Spleen (tissue), 13 donors: ENCODE measurements at places on chromosomes 12 and 14. TPM values are rescaled to one million over a fixed set of nuclear protein-coding genes. Genes with fewer than 3 reads are reported as not detected.

USP44 gene
- 4.2 TPM for total RNA-seq

LHX5 gene
- total RNA-seq, result not detected

C14orf132 gene
- 16.4 TPM for total RNA-seq

C14orf39 gene
- not detected for total RNA-seq

RNASE7 gene
- total RNA-seq, result not detected

IGF1 gene
- total RNA-seq, result 12.2 TPM

SRRM4 gene
- not detected for total RNA-seq

PPFIA2 gene
- 0.88 TPM for total RNA-seq

CCDC91 gene
- total RNA-seq, result 43.6 TPM

CRADD gene
- total RNA-seq, result 19.7 TPM

TMEM30B gene
- 0.94 TPM for total RNA-seq

NUAK1 gene
- total RNA-seq, result 2.9 TPM

KRT83 gene
- total RNA-seq, result not detected

KRT73 gene
- total RNA-seq, result 1.1 TPM

HOXC9 gene
- not detected for total RNA-seq

GALNT8 gene
- total RNA-seq, result 1.6 TPM

TAS2R7 gene
- not detected for total RNA-seq

IPO8 gene
- 52.6 TPM for total RNA-seq

PTCSC3 gene
- total RNA-seq, result not detected

VWF gene
- total RNA-seq, result 395 TPM

RNASE3 gene
- 2.4 TPM for total RNA-seq

KCNK10 gene
- not detected for total RNA-seq

LRFN5 gene
- 2.6 TPM for total RNA-seq

COX8C gene
- not detected for total RNA-seq

CLSTN3 gene
- 87.9 TPM for total RNA-seq

GALNT6 gene
- 19.9 TPM for total RNA-seq

TAMALIN gene
- 141 TPM for total RNA-seq

SMCO2 gene
- total RNA-seq, result not detected

RALGAPA1 gene
- 76.0 TPM for total RNA-seq

PTPRO gene
- total RNA-seq, result 10.6 TPM

LGR5 gene
- total RNA-seq, result not detected
